Spinal cord (tissue), 10 donors: ENCODE measurements at places on chromosomes 11 and 22. TPM values are rescaled to one million over a fixed set of nuclear protein-coding genes. Genes with fewer than 3 reads are reported as not detected.

The TMA7B gene
- not detected for total RNA-seq

The ELFN2 gene
- total RNA-seq, result 5.1 TPM

The CLMP gene
- 33.8 TPM for total RNA-seq

The RFPL1 gene
- not detected for total RNA-seq

The SAA4 gene
- total RNA-seq, result not detected

The KCNQ1 gene
- total RNA-seq, result 1.3 TPM

The SERHL2 gene
- total RNA-seq, result 4.7 TPM

The SPATA19 gene
- total RNA-seq, result not detected

The APOL5 gene
- 0.39 TPM for total RNA-seq

The OR52I2 gene
- total RNA-seq, result not detected

The TRIM29 gene
- 1.7 TPM for total RNA-seq

The RIC3 gene
- total RNA-seq, result 38.2 TPM

The POU2AF3 gene
- 2.5 TPM for total RNA-seq

The OR51B4 gene
- not detected for total RNA-seq

The SCT gene
- total RNA-seq, result not detected

The TMEM123 gene
- total RNA-seq, result 149 TPM
